ENCODE measurements at places on chromosomes 4 and X. TPM values are rescaled to one million over a fixed set of nuclear protein-coding genes. Genes with fewer than 3 reads are reported as not detected.

The KANTR gene
- total RNA-seq = 6.3 TPM

The GAGE12F gene
- not detected for total RNA-seq

GRCh38 chrX:24760363-24761000 lies 66.8 kb downstream of the POLA1 start:
- peak; percentile 60 for DNase-seq
- no peaks in the 10 kb centered on the region for H3K36me3 ChIP-seq
- H3K27ac ChIP-seq = no peak overlapping the region
- H3K4me3 ChIP-seq = no peak overlapping the region
- H3K27me3 ChIP-seq = no peaks in the 10 kb centered on the region

- DNase-seq = peak; percentile 70
- H3K4me3 ChIP-seq = no peak overlapping the region
- H3K27ac ChIP-seq = no peak overlapping the region
- H3K4me1 ChIP-seq = no peaks in the 10 kb centered on the region
- H3K27me3 ChIP-seq = no peaks in the 10 kb centered on the region
Measured at GRCh38 chr4:78616046-78616498, 64.5 kb downstream of the ANXA3 start.
